ENCODE measurements at places on chromosomes 1 and 21.
A peak's percentile ranks its signal among the peaks of the same experiment; 100 is the strongest.

DNA sequence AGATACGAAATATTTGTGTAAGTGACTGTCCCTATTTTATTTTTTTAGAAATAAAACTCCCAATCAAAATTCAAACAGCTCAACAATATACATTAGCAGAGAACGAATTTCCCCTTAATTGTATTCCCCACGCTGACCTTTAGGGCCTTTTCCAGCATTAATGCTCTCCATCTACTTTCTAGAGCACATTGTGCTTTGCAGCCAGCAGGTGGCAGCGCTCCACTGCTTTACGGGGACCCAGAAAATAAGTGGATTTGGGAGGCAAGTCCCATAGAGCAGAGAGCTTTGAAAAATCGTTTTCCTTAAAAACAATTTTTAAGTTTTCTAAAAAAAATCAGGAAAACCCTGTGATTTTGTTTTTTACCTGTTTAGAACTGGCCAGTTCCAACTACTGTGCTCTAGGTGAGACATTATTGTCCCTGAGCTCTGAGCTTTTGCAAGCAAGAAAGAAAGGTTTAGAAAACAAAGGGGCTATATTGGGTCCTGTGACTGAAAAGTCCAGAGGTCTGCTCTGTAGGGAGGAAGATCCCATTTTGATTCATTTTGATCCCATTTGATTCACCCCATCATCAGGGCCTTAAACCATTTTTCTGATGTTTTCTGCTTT is 144.4 kb upstream of the ZNF644 start:
- peak; percentile 50 for DNase-seq

DNA sequence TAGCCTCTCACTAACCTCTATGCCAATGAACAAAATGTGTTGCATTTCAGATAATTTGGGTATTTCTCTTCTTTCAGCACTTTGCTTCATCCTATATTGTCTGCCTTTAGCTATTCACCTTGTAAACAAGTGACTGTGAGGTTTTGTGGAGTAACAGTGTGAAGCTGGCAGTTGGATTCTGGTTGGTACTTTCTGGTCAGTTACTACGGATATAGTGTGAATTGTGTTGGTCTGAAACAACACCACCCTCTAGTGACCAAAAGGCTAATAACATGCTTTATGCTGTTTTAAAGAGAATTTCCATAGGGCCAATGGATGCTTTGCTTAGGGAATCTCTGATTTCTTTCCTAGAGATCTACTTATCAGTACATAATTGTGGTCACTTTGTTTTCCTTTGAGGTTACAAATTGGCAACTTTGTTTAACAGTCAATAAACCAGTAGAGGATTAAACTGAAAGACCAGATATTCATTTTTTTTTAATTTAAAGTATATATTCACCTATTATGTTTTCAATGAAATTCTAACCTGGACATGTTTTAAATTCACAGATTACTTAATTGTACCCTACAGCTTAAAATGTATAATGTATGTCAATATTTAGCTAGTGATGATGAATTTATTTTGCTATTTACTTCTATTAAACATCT is 2.5 kb upstream of the PTGER3 start:
- peak; percentile 42 for DNase-seq

- DNase-seq, result no peak
These were observed 53.2 kb upstream of the MRPS6 start for GRCh38 chr21:34020005-34020847.

- DNase-seq, result no peak
These were observed 39.3 kb downstream of the HMGB4 start for GRCh38 chr1:33903210-33903589.

GRCh38 chr21:16492356-16492755 is 762.6 kb downstream of the USP25 start:
- no peak for DNase-seq

DNA sequence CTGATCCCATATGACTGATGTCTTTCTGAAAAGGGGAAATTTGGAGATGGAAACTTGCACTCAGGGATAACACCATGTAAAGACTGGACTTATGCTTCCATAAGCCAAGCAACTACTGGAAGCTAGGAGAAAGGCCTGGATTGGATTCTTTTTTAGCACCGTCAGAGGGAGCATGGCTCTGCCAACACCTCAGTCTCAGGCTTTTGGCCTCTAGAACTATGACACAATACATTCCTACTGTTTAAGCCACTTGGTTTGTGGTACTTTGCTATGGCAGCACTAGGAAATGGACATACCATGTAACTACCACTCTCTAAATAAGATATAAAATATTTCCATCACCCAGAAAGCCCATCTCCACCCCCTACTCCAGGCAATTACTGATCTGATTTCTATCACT is 139.7 kb downstream of the CYYR1 start:
- no peak for DNase-seq

GRCh38 chr1:10108134-10108663 is 75.4 kb downstream of the UBE4B start:
- DNase-seq, result peak; percentile 52

GRCh38 chr1:205456868-205457745 is 1.3 kb upstream of the BLACAT1 start:
- no peak for DNase-seq

DNA sequence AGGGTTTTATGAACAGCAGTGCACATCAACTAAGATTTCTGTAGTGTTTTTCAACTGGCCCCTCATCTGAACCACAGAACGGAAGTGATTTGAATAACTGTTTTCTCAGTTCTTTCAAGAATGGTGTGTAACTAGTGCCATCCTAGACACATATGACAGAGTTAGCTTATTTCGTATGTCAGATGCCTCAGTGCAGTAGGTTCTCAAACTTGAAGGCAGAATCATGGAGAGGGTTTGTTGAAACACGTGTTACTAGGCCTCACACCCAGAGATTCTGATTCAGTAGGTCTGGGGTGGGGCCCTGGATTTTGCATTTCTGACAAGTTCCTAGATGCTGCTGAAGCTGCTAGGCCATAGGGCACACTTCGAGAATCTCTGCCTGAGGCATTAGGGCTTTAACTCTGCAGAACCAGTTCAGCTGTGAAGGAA is 49.0 kb downstream of the SCCPDH start:
- DNase-seq, result no peak

DNA sequence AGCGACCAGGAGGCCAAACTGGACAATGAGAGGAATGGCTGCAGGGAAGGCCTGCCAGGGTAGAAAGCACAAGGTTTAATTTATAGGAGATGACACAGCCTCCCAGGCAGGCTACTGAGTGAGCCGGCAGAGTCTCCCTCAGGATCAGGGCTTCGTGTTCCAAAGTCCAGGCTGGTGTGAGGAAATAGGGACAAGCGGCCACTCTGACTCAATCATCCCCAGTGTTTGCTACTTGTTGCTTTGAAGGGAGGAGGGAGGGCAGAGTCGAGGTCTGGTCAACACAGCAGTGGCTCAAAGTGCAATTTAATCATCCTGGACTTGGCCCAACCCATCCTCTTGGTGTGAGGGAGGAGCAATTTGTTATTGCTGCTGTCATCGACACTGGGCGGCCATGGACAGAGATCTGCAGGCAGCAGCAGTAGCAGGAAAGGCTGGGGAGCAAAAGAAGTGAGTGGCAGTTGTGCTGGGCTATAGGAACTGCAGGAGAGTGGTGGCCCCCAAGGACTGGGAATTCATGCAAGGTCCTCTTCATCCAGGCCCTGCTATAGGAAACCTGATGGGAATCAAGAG is 27.5 kb downstream of the TBX15 start:
- DNase-seq, result no peak

GRCh38 chr1:60596791-60597750 is 485.3 kb upstream of the NFIA start:
- DNase-seq, result no peak

DNA sequence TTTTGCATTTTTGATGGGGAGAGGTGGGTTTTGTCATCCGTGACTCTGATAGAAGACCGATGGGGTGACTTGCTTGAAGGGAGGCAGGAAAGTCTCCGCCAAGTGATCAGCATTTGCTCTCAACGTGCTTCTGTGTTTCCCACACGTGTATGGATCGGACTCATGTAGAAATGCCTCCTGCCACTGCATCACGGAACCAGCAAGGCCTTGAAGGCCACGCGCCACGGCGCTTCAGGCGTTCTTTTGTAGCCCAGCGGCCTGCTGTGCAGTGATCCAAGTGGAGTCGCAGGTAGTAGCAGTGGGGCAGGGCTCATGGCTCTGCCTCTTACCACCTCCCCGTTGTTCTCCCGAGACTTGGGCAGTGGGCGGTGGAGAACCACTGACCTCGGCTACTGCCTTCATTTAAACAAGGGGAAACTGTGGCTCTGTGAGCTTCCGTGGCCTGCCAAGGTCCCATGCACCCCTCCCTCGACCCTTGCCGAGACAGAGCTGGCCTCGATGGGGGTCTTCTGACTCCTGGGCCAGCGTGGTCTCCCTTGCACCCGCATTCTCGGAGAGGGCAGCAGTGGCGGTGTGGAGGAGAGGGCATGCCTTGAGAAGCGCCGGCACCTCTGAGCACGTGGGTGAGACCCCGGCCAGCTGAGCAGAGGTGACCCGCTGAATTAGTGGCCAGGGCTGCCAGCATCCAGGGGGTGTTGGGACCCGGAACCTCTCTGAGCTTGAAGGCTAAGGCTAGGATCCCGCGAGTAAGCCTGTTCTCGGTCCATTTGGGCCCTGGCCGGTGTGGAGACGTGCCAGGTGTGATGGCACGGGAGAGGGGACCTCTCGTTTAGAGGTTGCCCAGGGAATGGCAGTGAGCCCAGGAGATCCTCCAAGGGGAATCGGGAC is 46.1 kb upstream of the ABCG1 start:
- DNase-seq, result no peak

GRCh38 chr1:87151500-87152421 is 176.9 kb upstream of the LMO4 start:
- DNase-seq, result peak; percentile 65

GRCh38 chr1:91345395-91346005 is 59.1 kb downstream of the HFM1 start:
- DNase-seq, result no peak

DNA sequence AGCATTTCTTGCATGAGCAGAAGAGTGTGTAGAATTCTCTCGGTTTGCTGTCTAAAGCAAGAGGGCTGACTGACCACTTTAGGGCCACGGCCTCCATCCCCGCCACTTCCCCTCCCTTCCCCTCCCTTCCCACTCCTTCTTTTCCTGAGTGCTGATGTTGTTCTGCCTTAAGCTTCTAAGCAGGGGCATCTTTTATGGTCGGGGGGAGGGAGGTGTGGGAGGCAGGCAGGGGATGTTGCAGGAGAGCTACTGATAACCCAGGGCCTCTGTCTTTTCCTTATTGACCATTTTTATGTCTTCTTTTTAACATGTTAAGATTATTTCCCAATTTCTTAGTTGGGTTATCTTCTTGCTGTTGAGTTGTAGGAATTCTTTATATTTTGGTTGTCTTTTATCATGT is 15.1 kb downstream of the USP25 start:
- no peak for DNase-seq

DNA sequence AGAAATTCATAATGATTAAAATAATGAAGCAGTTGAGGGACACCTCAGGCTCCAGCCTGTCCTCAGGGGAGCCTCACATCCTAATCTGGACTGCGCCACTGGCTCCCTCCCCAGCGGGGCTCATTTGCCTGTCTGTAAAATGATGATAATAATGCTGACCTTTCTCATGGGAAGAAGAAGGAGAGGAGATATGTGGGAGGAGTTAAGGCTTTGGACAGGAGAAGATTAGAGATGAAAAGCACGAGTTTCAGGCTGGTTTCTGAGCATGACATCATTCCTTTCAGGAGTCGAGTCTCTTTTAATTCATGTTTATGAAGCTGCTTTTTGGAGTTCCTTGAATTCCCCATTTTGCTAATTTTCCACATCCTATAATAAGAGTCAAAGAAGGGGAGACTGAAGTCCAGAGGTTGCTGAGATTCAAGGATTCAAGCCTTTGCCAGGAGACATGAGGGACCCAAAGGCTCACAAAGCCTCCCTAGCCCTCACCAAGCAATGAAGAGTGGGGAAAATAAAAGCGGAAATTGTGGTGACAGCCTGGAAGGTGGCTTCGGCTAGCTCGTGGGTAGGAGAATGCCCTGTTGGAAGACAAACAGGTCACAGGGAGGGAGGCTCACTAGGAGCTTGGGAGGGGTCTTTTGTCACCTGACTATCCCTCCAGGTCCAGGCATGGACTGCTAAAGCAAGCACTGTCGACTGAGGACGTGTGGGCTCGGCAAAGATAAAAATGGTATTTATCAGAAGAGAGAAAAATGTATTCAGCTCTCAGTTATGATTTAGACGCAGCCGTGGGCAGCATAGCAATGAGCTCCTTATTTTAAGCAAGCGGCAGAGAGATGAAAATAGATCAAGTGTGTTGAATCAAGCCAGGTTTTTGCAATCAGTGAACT is 27.5 kb upstream of the STMN1 start:
- no peak for DNase-seq

- no peak for DNase-seq
These were observed 21.6 kb upstream of the SLAMF6 start for GRCh38 chr1:160544647-160545046.

- no peak for DNase-seq
These were observed 724 bp downstream of the DOCK7 start for GRCh38 chr1:62687421-62687902.

DNA sequence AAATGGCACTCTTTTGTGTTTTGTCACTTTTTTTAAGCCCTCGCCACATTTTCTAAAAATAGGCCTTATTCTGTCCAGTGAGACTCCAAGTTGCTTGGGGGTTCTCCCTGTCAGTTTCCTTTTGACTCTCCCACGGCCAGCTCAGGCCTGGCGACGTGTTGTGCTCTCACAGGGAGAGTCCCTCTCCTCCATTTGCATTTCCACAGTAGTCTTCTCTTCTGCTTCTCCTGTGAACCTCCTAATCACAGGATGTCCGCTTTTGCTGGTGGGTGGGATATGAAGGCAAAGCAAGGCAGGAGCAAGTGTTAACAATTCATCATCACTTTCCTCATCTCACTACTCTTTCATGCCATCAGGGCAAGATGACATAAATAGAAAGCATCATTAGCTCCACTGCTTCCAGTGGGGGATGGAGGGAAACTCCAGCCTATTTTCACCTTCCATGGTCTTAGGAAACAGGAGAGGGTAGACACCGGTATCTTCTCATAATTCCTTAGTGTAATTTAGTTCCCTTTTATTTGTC is 99.8 kb downstream of the INTS7 start:
- no peak for DNase-seq

DNA sequence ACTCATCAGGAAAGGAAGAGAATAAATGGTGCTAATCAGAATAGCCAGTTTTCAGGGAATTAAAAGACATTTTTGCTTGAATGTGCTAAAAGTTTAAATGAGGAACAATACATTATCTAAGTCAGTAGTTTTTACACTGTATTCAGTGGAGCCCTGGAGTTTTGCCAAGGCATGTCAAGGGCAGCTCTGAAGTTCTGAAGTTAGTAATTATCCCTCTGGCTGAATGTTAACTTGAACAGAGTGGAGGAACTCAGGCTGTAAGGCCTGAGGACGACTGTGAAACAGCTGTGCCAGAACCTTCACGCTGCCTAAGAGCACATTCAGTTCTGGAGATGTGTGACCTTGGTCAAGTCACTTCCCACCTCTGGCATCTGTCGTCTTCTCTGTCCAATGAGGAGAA is 68.1 kb downstream of the EDEM3 start:
- no peak for DNase-seq

GRCh38 chr1:204348242-204348641 is 11.5 kb downstream of the PLEKHA6 start:
- DNase-seq, result no peak

GRCh38 chr1:236608930-236609726 is 4.8 kb upstream of the HEATR1 start:
- DNase-seq, result peak; percentile 58

Data from HTR-8/SVneo (cell line).